COLO829 (cell line): ENCODE measurements at places on chromosomes 7 and 10.

GRCh38 chr7:44962483-44963251 lies 16.1 kb downstream of the MYO1G start:
- DNase-seq: no peak

DNA sequence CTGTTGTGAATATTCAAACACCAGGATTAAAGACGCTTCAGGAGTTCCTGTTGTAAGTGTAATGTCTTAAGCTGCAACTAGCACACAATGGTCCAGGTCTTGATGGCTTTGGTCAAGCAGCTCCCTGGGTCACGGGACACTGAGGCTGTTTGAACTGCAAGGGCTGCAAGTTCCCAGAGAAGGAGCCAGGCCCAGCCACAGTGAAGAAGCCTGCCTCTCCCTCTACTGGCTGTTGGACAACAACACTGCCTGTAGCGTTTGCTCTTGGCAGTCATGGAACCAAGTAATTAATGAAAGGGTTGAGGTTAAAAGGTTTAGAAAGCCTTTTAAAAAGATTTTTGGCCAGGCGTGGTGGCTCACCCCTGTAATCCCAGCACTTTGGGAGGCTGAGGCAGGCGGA lies 31.9 kb upstream of the GUSB start:
- peak; percentile 32 for DNase-seq

- no peak for DNase-seq
These were observed 79.9 kb upstream of the SLC26A5 start for GRCh38 chr7:103525937-103526336.

DNA sequence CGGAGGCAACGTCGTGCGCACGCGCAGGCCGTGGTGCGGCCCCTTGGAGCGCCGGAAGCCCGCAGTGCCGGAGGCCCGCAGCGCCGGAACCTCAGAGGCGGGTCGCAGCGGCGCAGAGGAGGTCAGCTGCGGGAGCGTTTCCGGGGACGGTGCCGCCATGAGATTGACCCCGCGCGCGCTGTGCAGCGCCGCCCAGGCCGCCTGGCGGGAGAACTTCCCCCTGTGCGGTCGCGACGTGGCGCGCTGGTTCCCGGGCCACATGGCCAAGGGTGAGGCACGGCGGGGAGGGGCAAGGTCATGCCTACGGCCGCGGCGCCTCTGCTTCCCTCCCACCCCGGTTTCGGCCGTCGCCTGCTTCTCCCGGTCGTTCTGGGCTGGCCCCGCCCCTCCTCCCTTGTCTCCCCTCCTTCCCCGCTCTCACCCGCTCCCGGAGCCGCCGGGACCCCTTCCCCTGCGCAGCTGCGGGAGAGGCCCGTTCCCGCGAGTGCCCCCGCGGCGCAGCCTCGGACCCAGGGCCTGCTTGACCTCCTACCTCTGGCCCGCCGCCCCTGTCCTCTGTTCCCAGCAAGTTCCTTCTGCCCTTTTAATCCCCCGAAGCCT lies at the start of gene MTG1:
MTG1 (plus strand) TSS at position 94 of the 600 bp plus-strand sequence; CDS start at position 158, 64 bp downstream.
- peak; percentile 94 for DNase-seq

- DNase-seq: no peak
These were observed 23.2 kb downstream of the WAC start for GRCh38 chr10:28556142-28556541.

- no peak for DNase-seq
These were observed 319.9 kb downstream of the ARL4A start for GRCh38 chr7:13007331-13007730.

GRCh38 chr10:8369666-8370065 lies 315.2 kb downstream of the GATA3 start:
- DNase-seq: no peak

- peak; percentile 35 for DNase-seq
These were observed 164.1 kb upstream of the CDCA7L start for GRCh38 chr7:22109761-22110160.

- DNase-seq: no peak
These were observed 125.8 kb downstream of the DOCK4 start for GRCh38 chr7:112080441-112080840.

DNA sequence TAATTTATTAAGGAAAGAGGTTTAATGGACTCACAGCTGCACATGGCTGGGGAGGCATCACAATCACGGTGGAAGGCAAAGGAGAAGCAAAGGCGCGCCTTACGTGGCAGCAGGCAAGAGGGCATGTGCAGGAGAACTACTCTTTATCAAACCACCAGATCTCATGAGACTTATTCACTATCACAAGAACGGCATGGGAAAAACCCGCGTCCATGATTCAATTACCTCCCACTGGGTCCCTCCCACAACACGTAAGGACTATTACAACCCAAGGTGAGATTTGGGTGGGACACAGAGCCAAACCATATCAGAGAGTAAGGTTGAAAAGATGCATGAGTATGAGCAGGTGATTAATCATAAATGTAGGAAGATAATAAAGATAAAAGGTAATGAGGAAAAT lies 3.2 kb upstream of the JCAD start:
- DNase-seq: no peak

GRCh38 chr7:12080006-12080405 lies 131.1 kb upstream of the TMEM106B start:
- no peak for DNase-seq

DNA sequence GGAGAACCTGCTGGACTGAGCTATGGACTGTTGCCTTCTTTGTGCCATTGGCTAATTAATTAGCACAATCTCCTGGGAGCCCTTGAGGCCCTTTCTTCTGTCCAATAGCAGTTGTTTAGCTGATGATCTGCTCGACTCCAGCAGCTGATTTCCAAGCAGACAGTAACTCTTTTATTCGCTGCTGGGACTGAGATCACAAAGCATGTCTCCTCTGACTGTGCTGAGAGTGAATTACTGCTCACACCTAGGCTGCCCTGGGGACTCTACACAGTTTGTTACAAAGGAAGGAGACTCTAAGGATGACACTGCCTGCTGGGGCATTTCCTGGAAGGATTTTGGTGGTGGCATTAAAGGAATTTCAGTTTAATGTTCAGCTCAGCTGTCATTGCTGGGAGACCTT lies 31.4 kb downstream of the CASP7 start:
- peak; percentile 58 for DNase-seq

DNA sequence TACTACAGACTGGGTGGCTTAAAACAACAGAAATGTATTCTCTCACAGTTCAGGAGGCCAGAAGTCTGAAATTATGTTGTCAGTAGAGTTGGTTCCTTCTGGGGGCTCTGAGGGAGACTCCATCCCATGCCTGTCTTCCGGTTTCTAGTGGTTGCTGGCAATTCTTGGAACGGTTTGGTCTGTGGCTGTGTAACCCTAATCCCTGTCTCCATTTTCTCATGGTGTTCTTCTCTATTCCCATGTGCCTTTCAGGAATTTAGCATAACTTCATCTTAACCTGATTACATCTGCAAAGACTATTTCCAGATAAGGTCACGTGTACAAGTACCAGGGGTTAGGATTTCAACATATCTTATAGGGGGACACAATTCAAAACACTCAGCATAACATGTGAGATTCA lies 73.2 kb downstream of the FAM241B start:
- DNase-seq: no peak

DNA sequence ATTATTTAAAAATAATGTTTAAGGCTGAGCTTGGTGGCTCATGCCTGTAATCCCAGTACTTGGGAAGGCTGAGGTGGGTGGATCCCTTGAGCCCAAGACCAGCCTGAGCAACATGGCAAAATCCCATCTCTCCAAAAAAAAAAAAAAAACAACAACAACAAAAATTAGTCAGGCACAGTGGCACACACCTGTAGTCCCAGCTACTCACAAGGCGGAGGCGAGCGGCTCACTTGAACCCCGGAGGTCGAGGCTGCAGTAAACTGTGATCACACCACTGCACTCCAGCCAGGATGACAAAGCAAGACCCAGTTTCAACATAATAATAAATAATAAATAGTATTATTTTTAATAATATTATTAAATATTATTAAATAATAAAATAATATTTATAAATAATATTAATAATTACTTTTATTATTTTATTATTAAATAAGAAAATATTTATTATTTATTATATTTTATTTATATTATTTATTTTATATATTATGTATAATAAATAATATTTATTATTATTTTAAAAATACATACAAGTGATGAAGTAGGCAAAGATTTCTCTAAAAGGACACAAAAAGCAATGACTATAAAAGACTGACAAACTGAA lies 8.4 kb upstream of the LRRC61 start:
- no peak for DNase-seq

DNA sequence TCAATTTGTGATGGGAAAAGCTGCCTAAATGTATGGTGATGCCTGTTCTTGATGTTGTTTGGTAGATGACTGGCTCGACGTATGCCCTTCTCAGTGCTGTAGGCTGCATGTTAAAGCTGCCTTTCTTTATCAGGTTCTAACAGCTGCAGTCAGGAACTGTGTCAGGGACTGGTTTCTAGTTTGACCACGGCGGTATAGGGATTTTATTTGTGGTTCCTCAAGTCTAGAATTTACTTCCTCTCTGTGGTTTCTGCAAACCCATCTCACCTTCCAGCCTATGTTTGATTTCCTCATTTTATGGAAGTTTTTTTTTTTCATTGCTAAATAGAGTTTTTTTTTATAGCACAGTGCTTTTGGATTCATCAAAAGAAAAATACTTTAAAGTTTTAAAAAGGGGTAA lies 26.5 kb downstream of the LMTK2 start:
- DNase-seq: no peak

DNA sequence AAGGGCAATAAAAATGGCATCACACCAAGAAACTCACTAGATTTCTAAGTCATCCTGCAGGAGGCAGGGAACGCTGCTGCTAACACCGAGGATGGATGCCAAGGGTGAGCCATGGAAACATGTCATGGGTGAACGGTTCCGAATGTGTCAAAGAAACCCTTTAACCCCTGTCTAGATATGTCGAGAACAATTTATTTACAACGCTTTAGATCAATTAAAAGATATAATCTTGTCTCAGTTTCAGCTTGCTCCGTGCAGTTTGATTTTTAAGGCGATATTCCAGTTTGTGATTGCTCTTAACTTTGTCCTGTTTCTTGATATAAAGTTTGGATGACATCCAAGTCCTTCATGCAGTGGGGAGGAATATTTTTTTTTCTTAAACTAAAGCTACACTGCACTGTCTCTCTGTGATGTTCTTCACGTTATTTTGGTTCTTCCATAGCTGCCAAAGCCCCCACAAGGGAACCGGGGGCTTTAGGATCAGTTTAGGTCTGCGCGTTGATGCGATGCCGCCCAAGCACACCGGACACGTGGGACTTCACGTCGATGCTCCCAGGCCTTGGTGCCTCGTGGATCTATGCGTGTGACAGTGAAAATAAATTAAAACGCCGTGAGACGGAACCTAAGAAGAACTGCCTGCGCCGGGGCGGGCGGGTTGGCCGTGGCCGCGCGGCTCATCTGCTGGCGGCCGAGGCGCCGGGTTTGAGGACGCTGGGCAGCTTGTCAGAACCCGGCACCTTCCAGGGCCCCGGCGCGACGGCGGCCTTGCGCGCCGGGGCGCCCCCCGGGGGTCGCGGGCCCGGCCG lies 220.3 kb downstream of the PHTF2 start:
- DNase-seq: no peak

GRCh38 chr7:16652888-16653287 lies 6.9 kb downstream of the BZW2 start:
- no peak for DNase-seq

GRCh38 chr10:37436357-37436756 lies 311.0 kb downstream of the ANKRD30A start:
- DNase-seq: no peak

- DNase-seq: no peak
These were observed 115.7 kb downstream of the BMS1 start for GRCh38 chr10:42898037-42898960.

GRCh38 chr10:112953174-112954159 lies 3.4 kb downstream of the TCF7L2 start:
- DNase-seq: no peak

DNA sequence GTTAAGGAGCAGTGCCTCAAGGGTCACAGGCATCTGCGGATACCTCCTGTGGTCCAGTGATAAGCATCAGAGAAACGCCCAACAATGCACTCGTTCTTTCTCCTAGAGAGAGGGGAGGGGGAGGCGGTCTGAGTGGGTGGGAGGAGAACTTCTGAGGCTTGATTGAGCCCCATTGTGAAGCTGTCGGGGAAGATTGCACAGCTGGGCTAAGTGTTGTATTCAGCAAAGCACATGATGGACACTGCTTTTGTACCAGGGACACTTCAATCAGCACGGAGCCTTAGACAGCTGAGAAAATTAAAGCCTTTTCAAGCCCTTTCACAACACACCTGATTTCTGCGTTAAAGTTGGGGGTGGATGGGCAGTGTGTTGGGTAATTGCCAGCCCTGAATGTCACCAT lies 230.3 kb upstream of the GHITM start:
- DNase-seq: peak; percentile 20

DNA sequence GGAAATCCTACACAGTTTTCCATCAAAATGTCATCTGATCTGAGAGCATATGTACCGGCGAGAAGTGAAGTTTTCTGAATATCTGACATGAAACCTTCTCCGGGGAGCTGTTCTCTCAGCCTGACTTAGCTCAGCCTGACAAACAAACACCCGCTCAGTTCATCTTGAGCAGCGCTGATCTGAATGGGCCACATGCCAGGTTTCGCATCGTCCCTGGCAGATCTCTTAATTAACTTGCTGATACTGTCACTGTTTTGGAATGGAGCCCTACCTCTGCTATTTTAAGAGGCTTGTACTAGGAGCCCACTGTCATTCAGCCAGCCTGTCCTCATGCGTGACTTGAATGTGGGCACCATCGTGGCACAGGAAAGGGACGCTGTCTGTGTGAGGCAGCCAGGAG lies 109.2 kb downstream of the STRA8 start:
- peak; percentile 61 for DNase-seq

GRCh38 chr7:71735961-71736556 lies 604.1 kb downstream of the GALNT17 start:
- peak; percentile 62 for DNase-seq

DNA sequence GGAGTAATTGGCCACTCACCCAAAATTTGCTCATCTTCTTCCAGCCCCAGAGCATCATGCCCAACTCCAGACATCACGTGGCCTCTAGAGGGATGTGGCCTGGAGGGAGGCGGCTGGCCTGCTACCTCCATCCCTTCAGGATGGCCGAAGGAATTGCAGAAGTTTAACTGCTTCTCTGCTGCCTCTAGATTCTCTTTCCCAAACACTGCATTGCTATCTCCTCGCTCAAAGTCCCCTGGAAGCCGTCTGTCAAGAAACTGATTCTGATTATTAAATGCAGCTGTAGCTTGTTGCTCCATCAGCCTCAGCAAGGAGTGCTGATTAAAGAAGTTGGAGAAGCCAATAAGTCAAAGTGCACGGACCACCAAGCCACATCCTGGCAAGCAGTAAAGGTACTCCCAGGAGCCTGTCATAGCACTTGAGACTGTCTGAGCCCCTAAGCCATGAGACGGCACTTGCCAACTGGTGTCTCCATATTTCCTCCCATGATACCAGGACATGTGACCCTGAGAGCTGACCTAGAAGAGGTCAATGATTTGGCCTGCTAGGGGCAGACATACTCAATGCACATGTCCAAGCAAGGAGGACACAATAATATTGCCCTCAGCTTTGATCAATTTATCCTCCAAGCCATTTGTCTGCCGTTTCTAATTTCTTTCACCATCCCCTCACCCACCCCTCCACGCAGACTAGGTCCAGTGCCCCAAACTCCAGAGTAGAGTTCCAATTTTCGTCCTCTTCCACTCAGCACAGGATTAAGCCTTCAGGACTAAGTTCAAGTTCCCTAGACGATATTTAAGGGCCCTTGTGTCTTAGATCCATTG lies 84.2 kb downstream of the TBXAS1 start:
- DNase-seq: no peak

GRCh38 chr10:100654782-100655325 lies 90.5 kb upstream of the PAX2 start:
- no peak for DNase-seq
